ENCODE measurements at places on chromosomes 5 and 9.

GRCh38 chr9:99760421-99760820, 61.3 kb upstream of the NR4A3 start:
- no peak for DNase-seq

- no peak for DNase-seq
Observed at GRCh38 chr9:75950998-75951397, 60.5 kb downstream of the PCSK5 start.

- DNase-seq, result peak; percentile 48
Observed at GRCh38 chr9:129273136-129273895, 95.3 kb upstream of the IER5L start.

DNA sequence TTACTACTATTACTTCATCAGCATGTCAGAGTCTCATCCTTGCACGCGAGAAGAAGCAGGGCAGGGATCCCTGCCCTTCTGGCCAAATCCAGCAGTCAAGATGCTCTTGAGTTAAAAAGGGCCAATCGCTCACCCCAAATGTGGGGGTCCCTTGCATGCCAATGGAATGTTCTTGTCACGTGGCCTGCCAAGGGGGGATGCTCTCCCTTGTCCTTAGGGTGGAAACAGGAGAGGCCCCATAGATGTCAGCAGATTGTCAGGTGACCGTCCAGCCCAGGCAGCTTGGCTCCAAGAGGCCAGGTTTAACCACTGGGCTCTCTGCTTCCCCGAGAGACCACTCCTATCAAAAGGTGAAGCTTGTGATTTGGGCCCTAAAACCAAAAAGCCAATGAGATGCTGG, 25.3 kb upstream of the DUSP1 start:
- no peak for DNase-seq

- DNase-seq, result no peak
Observed at GRCh38 chr5:55853041-55853670, 2.0 kb downstream of the IL31RA start.

DNA sequence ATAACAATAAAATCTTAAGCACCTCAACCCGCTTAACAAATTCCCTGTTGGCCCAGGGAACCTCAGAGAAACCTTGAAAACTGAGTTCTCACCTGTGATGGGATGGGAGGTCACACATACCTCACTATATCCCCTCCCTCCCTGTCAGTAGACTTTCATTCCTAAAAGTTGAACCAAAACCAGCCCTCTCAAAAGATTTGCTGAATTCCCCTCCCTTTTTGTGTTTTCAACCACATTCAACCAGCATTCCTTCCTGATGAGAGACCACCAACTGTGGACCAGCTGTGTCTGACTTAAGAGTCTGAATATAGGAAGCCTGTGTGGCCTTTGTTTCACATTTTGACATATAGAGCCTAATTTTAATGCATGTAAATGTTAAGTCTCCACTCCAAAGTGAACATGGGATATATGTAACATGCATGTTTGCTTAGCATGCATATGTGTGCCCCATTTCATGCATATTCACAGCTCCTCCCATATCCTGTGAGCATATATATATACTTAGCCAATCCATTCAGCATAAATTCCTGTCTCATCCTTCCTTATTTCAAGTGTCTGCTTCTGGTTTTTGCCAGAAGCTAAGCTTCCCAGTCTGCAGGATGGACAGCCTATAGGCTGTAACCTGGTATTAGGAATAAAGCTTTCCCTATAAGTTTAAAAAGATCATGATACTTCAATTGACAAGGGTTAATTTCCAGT, 604.6 kb downstream of the PTPRD start:
- DNase-seq, result no peak

DNA sequence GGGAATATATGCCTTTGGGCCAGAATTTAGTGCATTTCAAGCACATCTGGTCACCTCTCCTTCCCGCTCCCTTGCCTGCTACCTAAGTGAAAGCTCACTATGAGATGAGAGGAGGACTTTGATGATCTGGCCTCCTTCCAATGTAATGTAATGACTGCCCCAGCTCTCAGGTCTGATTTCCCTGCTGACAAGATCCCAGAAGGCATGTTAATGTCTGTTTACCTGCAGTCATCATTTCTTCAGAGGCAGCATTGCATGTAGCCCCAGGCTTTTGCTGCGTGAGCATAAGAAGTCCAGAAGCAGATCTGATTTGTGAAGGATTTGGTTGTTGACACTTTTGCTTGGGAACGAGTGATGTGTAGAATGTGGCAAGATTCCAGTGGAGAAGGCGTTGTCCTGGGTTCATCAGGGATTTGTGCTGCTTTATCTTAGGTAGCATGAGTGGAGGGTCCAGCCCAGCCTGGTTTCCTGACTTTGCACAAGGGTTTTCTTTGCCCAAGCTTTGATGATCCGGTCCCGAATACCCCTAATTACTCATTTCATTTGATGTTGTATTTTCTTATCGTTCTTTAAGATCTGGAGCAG, 192.7 kb downstream of the GOLPH3 start:
- DNase-seq, result no peak

DNA sequence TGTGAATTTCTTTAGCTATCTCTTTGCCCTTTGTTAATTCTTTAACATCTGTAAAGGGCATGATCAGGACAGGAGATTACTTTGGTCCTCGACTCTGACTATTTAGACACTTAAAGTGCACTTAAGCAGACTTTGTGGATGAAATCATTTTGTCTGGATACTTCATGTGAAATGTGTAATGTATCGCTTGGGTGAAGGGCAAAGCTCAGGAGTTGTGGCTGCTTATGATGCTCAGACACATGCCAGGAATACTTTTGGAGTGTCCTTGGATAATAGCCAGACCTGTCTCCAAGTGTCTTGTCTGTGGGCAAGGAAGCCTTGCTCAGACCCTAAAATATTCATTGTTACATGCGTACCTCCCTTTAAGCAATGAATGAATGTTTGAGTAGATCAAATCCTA, 87.8 kb downstream of the RAI14 start:
- DNase-seq, result no peak

DNA sequence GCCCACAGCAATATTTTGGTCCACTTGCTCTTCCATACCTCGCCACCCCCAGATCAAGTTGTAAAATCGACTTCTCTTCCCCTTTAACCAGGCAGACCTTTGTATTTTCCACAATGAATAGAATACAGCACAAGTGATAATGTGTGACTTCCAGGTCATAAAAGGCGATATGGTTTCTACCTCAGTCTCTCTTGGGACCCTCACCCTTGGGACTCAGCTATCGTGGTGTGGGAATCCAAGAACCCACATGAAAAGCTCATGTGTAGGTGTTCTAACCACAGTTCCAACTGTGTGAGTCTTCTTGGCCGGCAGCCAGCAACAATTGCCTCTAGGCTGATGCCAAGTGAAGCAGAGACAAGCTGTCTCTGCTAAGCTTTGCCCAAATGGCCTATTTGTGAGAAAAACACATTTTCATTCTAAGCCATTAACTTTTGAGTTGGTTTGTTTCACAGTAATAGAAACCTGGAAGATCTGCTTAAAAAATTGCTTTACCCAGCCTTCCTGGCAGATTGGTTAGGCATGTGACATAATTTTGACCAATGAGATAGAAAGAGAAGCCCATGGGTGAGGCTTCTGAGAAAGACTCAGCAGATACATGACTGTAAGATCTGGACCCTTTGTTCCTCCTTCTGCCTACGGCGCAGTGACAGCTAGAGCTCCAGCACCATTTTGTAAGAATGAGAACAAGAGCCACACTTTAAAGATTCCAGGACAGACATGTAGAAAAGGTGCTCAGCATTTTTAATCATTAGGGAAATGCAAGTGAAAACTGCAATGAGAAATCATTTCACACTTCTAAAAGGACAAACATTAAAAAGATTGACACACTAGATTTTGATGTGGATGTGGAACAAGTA, 18.3 kb upstream of the MLLT3 start:
- DNase-seq, result peak; percentile 91

GRCh38 chr9:121451586-121451985, 48.1 kb downstream of the GGTA1 start:
- no peak for DNase-seq

GRCh38 chr5:157164521-157164920, 1.5 kb downstream of the GARIN3 start:
- no peak for DNase-seq

- no peak for DNase-seq
Observed at GRCh38 chr9:90504486-90504885, 138.1 kb downstream of the DIRAS2 start.

DNA sequence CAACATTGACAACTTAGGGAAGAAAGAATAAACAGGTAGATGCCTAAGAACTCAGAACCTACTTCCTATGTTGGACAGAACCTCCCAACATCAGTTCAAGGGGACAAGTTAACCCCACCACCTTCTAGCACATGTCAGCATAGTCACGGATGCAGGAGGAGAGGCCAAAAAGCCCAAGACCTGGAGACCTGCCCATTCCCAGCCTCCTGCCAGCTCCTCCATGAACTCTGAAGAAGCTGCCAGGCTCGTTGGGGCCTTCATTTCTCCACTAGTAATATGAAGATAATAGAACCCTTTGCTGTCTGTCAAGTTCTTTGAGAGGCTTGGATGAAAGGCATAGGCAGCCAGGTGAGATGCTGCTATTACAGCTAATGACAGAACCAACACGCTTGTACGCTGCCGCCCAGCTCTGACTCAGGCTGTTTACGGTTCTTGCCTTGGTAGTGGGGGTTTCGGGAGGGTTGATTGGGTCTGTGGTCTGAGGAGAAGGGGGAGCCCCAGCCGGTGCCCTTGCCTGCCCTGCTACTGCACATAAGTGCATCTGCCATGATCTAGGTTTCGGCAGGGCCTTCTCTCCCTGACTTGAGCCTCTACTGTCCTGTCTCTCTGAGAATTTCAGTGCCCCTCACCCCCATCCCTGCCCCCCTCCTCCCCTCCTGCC, 82.2 kb downstream of the NRG2 start:
- DNase-seq, result no peak

DNA sequence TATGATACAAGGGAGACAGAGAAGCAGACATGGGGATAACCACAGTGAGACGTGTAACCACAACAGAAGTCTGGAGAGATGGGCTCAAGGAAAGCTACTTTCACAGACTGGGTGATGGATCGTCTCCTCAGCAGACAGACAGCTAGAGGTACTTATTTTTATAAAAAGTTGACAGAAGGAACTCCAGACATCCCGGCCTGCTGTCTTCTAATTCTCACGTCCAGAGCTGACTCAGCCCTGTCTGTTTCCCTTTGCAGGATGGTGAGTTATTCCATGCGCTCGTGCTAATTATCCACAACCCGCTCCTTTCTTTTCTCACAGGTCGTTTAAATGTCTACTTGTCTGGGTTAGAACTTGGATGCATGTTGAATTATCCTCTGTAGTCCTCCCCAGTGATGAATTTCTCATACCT, 304.5 kb downstream of the CWC27 start:
- no peak for DNase-seq

GRCh38 chr5:90915393-90915792, 356.8 kb downstream of the ADGRV1 start:
- DNase-seq, result no peak

GRCh38 chr9:126157423-126157822, 169.2 kb upstream of the MVB12B start:
- DNase-seq, result peak; percentile 39

DNA sequence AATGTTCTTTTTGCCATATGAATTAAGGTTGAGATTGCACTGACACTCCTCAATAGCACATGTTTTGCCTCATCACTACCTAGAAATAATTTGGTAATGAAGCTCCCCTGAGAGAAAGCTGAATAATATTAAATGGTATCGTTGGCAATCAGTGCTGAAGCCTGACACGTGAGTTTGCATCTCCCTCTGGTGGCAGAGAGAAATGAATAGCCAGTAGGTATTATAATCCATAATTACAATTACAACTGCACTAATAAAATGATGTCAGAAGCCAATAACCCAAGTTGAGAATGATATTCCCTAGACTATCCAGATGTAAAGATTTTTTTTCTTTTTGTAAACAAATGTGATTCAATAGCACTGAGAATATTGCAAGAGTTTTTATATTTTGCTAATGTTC, 700.3 kb downstream of the PTPRD start:
- DNase-seq, result no peak

- DNase-seq, result no peak
Observed at GRCh38 chr5:98031926-98032325, 741.5 kb upstream of the RGMB start.

- no peak for DNase-seq
Observed at GRCh38 chr5:121138495-121138907, 674.4 kb downstream of the PRR16 start.

GRCh38 chr5:78747055-78747454, 98.5 kb upstream of the LHFPL2 start:
- DNase-seq, result no peak

DNA sequence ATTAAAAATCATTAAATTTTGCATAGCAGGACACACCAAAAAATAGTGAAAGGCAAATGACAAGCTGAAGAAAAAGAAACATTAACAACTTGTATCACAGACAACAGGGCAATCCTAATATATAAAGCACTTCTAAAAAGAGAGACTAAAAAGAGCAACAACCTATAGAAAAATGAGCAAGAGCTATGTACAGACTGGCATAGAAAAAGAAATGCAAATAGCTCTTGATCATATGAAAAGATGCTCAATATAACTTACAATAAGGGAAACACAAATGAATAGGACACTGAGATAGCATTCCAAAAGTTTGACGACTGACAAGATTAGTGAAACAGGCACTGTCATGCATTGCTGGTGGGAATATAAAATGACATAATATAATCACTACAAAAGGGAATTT, 235.9 kb downstream of the SEC61B start:
- DNase-seq, result no peak

DNA sequence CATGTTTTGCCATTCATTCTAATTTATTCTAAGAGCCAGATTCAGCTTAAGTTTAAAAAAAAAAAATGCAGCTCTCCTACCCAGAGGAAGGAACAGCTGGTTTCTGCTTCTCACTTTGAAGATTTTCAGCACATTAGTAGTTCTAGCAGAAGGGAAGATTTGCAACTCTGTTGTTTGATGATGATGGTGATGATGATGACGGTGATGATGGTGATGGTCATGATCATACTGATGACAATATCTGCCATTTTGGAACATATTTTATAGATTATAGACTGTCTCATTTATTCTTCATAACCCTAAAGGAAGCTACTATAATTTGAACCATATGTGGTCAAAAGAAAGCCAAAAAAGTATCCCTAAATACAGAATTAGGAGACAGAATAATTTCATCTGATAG, 7.9 kb upstream of the MED10 start:
- DNase-seq, result no peak

DNA sequence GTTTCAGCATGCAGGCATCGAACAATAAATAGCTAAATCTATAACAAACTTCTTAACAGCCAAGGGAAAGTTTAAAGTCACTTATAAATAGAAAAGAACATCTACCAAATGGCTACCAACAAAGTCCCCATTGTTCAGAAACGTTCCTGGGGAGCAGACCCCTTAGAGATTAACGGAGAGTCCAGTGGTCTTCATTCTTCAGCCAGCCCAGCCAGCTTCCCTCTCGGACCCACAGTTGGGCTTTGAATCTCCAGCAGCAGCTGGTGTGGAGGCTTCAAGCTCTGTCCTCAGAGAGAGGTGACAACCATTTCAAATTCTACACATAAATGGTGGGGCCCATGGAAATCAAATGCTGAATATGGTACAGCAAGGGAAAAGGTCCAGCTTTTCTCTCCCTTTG, 11.2 kb downstream of the ENC1 start:
- DNase-seq, result no peak

- DNase-seq, result peak; percentile 73
Observed at GRCh38 chr9:105835721-105836120, 141.4 kb downstream of the TMEM38B start.

- DNase-seq, result no peak
Observed at GRCh38 chr9:129204840-129205239, 26.8 kb upstream of the IER5L start.

Data from spleen (tissue), 13 donors.